ENCODE measurements at places on chromosomes 2 and 18. TPM values are rescaled to one million over a fixed set of nuclear protein-coding genes. Genes with fewer than 3 reads are reported as not detected.

DNA sequence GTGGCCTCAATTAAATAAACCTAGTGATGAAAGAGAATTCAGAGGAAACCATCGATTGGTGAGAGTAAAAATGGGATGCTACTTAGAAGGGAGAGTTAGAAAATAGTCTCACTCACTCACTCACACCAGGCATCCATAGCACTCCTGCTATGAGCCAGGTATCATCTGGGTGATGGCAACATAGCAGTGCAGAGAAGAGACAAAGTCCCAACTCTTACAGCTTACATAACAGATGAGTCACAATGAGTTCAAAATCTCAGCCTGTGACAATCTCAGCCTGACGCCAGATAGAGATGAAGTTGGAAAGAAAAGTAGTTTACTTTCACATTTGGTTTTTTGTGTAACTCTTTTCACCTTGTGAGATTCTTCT lies 55.4 kb upstream of the THOC1 start:
- no peak overlapping the region for H3K4me3 ChIP-seq
- no peak overlapping the region for H3K27ac ChIP-seq
- H3K4me1 ChIP-seq, result peaks cover 4% of the 10 kb centered on the region
- peaks cover 80% of the 10 kb centered on the region for H3K36me3 ChIP-seq
- no peaks in the 10 kb centered on the region for H3K27me3 ChIP-seq

DNA sequence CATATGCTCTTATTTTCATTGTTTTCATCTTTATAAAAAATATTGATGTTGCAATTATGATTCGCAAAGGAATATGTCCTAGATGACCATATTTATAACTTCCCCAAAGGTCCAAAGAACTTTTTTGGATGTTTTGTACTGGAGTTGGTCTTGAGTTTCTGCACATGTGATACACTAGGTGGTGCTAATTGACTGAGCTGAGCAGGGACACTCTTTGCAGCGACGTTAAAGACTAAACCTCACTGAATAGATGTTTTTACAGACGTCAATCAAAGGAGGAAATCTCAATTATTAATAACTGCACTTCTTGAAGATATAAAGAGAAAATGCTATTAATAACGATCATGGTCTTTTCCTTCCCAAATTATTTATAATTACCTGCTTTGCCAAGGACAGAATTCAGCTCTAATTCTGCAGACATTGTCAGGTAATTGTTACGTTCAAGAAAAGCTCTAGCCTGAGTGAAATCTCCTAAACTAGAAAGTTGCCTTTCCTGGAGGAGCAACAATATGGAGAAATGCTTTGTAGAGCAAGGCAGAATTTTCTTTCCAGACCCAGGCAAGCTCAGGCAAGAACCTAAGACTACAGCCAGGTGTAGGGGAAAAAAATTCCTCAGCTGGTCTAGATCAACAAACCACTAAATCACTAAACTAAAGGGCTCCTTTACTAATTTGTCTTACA lies 119.3 kb upstream of the RBBP8 start:
- no peaks in the 10 kb centered on the region for H3K27me3 ChIP-seq
- no peaks in the 10 kb centered on the region for H3K4me1 ChIP-seq
- H3K27ac ChIP-seq, result no peak overlapping the region
- no peak for DNase-seq

Gene RIOK3
- 45.0 TPM for total RNA-seq

DNA sequence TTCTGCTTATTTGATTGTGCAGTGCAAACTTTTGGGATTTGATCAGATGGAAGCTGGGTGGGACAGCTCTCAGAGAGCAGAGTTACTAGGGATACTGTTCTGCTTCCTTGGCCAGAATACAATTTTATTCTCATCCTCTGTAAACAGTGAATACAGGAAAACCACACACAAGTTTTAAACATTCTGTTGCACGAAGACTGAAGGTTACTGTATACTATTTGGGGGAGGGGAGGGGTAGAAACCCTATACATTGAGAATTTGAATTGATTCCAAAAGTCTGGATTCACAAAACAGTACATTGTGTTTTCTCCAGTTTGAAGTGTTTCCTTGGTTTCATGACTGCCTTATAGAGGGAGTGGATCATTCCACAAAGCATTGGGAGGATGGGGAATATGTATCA lies 149.9 kb downstream of the SETBP1 start:
- H3K4me3 ChIP-seq, result no peak overlapping the region
- DNase-seq, result no peak
- no peak overlapping the region for H3K27ac ChIP-seq
- H3K36me3 ChIP-seq, result no peaks in the 10 kb centered on the region

DNA sequence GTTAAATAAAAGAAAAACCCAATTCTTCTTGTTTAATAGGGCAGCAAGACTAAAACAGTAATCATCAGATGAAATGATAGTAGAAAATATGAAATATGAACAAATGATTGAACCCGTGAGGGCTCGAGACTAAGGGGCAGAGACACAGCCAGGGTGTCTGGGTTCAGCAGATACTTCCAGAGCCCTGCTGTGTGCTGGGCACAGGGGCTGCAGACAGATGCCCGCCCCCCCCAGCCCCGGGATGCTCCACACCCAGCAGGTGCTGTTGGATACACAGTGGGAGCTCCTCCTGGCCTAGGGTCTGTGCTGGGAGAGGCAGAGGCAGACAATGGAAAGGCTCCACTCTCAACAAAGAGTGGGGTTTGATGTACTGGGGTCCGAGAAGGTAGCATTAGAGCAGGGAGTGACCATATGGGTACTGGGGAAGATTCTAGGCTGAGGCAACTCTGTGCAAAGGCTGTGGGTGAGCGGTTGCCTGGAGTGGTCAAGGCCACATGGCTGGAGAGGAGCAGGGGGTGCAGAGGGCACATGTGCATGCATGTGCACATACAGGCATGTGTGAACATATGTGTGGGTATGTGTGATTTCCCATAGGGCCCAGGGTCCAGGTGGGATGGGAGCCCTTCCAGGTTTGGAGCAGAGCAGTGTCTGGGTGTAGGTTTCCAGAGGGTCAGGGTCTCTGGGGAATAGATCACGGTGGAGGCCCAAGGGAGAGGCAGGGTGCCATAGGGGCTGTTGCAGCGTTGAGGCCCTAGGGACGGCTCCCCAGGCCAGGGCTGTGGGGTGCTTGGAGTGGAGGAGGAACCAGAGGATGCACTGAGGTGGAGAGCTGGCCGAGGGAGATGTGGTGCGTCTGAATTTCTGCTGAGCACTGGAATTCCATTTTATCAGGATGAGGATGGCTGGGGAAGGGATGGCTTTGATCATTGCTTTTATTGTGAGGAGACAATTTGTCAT lies 36.7 kb downstream of the LDLRAD4 start:
- H3K4me3 ChIP-seq, result no peak overlapping the region
- H3K27ac ChIP-seq, result no peak overlapping the region
- no peaks in the 10 kb centered on the region for H3K27me3 ChIP-seq

DNA sequence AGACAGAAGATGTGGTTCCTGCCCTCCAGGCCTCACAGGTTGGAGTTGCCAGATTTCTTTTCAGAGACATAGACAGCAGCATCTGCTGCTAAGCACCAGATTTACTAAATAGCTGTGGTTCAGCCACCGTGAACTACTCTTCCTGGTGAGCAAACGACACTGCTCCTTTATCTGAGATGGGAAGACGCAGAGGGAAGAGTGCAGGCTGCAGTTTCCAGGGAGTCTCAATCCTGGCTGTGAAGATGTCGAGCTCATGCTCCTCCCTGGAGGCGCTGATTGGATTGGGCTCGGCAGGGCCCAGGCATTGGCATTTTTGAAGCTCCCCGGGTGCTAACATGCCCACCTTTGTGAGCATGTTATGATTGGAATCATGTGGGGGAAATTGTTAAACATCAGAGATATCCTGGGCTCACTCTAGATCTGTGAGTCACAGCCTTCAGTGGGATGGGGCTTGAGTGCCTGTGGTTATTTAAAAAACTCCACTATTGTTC lies 314.8 kb downstream of the TSN start:
- H3K27me3 ChIP-seq, result no peaks in the 10 kb centered on the region
- H3K4me3 ChIP-seq, result no peak overlapping the region
- H3K4me1 ChIP-seq, result peaks cover 27% of the 10 kb centered on the region
- H3K36me3 ChIP-seq, result no peaks in the 10 kb centered on the region

Gene ALK
- 0.46 TPM for total RNA-seq

- no peak for DNase-seq
- H3K27me3 ChIP-seq, result no peaks in the 10 kb centered on the region
- H3K27ac ChIP-seq, result no peak overlapping the region
- H3K4me3 ChIP-seq, result no peak overlapping the region
Measured at GRCh38 chr18:77123320-77124231, 9.0 kb downstream of the MBP start.

Gene MROH2A
- total RNA-seq, result not detected

GRCh38 chr2:31428001-31428418 lies 13.5 kb upstream of the XDH start:
- no peak overlapping the region for H3K27ac ChIP-seq
- no peaks in the 10 kb centered on the region for H3K36me3 ChIP-seq
- H3K4me1 ChIP-seq, result no peaks in the 10 kb centered on the region
- no peaks in the 10 kb centered on the region for H3K27me3 ChIP-seq
- peak; percentile 85 for DNase-seq

- H3K36me3 ChIP-seq, result no peaks in the 10 kb centered on the region
- H3K27me3 ChIP-seq, result no peaks in the 10 kb centered on the region
- DNase-seq, result no peak
- no peak overlapping the region for H3K27ac ChIP-seq
Measured at GRCh38 chr2:74814102-74814501, 19.8 kb upstream of the HK2 start.

DNA sequence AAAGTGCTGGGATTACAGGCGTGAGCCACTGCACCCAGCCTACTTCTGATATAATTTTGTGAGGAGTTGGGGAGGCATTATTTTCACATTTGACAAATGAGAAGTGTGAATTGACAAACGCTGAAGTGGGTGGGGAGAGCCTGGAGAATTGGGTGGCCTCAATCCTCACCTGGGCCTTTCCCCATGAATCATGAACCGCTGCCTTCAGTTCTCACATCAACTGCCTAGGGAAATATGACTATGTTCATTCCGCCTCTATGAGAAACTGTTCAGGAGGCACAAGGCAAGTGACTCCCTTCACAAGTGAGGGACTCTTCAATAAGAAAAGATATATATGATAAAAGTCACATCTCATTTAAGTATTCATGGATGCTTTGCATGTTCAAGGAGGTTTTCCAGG lies 96.6 kb upstream of the RND3 start:
- H3K4me1 ChIP-seq, result no peaks in the 10 kb centered on the region
- H3K27me3 ChIP-seq, result no peaks in the 10 kb centered on the region
- H3K27ac ChIP-seq, result no peak overlapping the region
- H3K36me3 ChIP-seq, result no peaks in the 10 kb centered on the region
- no peak for DNase-seq

DNA sequence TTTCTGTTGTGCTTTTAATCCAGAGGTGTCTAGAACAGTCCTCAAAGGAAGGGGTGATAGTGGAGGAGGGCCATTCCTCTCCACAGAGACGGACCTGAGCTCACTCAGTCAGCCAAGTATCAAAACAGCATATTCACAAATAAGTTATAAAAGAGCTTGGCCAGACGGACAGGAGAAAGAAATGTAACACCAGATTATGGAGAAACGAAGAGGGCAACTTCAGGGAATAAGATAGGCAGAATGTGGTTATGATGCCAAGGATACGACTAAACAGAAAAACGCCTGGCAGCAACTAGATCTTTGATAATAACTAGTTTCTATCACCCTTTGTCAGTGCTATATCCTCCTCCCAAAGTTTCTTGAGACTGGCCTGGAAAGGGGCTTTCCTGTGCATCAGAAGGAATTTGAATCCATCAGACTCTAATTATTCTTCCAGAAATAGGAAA lies 42.5 kb downstream of the MAP4K3 start:
- no peak overlapping the region for H3K4me3 ChIP-seq
- H3K27me3 ChIP-seq, result no peaks in the 10 kb centered on the region
- no peak for DNase-seq

GRCh38 chr2:62102402-62102920 lies 93.5 kb upstream of the B3GNT2 start:
- H3K4me1 ChIP-seq, result peaks cover 9% of the 10 kb centered on the region
- no peak overlapping the region for H3K27ac ChIP-seq
- H3K36me3 ChIP-seq, result no peaks in the 10 kb centered on the region
- DNase-seq, result no peak

DNA sequence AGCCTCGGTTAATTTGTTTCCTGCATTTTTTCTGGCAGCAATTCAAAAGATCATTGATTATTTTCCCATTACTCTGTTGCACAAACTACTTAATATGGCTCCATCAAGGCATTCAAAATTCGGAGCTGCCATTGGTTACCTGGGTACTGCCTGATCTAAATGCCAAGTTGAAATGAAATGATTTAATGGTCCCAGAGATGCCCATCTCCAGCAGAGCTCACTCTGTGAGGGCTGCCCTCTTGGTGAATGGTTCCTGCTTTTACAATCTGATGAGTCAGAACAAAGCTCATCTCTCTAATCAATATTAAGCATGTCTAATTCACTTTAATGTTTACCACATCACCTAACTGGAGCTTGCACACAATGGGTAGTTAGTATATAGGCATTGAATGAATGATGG lies 126.1 kb downstream of the CTNNA2 start:
- H3K4me1 ChIP-seq, result no peaks in the 10 kb centered on the region
- H3K4me3 ChIP-seq, result no peak overlapping the region
- H3K36me3 ChIP-seq, result no peaks in the 10 kb centered on the region

DNA sequence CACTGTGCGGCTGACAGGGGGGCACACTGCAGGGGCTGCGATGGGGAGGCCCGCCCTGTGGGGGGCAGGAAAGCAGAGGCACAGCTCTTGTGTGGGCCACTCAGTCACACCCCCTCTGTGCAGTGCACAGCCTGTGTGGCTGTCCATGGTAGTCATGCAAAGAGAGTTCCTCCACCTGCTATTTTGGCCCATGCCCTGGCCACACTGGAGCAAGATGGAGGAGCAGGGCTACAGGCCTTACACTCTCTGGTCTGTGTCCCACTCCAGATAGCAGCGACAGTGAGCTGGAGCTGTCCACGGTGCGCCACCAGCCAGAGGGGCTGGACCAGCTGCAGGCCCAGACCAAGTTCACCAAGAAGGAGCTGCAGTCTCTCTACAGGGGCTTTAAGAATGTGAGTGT lies 28.5 kb upstream of the FAHD2A start:
- DNase-seq, result peak; percentile 41
- H3K36me3 ChIP-seq, result no peaks in the 10 kb centered on the region
- no peak overlapping the region for H3K4me3 ChIP-seq
- no peaks in the 10 kb centered on the region for H3K27me3 ChIP-seq
- no peaks in the 10 kb centered on the region for H3K4me1 ChIP-seq
- no peak overlapping the region for H3K27ac ChIP-seq
